Stimulated activated CD8-positive, alpha-beta memory T cell treated with anti-CD3 and anti-CD28 coated beads, Interleukin-4, amount 100 ng/mL, for 4 hours (primary cell): ENCODE measurements at places on chromosomes 5 and 9.

DNA sequence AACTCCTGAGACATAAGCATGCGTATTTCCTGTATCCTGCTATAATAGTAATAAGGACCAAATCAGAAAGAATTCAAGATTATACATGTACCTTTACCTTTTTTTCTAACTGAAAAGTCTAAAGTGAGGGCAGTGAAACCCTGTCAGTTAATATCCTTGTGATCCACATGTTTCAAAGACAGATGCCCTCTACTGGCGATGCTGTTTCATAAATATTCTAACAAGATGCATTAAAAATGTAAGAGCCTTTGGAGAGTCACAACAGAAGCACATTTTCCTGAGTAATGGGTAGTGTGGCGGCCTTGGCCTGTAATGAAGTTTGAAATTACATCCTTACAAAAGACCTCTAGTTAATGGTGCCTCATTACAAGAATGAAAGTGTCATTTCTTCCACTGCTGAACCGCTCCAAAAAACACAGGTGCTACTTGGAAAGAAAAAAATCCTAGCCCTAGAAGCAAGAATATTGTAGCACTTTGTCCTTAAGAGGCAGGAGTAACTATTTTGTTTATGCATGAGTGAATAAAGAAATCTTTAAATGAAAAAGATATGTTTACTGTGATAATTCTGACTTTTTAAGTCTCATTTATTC, 232.6 kb downstream of the EPB41L4A start:
- DNase-seq = no peak

GRCh38 chr9:29769019-29769418, 2195.7 kb upstream of the C9orf72 start:
- no peak for DNase-seq

GRCh38 chr9:3371842-3372241, 154.0 kb downstream of the RFX3 start:
- DNase-seq = no peak

GRCh38 chr5:161306351-161306995, 240.1 kb downstream of the GABRB2 start:
- DNase-seq = no peak

GRCh38 chr9:109974918-109975276, 194.9 kb downstream of the PALM2AKAP2 start:
- no peak for DNase-seq
